ENCODE measurements at places on chromosomes 16 and 17. TPM values are rescaled to one million over a fixed set of nuclear protein-coding genes. Genes with fewer than 3 reads are reported as not detected.

The SLC5A10 gene
- total RNA-seq: not detected

The ZG16 gene
- not detected for total RNA-seq

The TADA2A gene
- 16.8 TPM for total RNA-seq

The CEP295NL gene
- 2.2 TPM for total RNA-seq

The ANKS3 gene
- total RNA-seq: 37.1 TPM

The MMP25 gene
- not detected for total RNA-seq

The NTN1 gene
- total RNA-seq: 0.26 TPM

The ITGA2B gene
- 0.30 TPM for total RNA-seq

The KRT24 gene
- not detected for total RNA-seq

Measured in smooth muscle cell of the pulmonary artery (primary cell).